ENCODE measurements at places on chromosomes 4 and X.

- DNase-seq: no peak
Observed at GRCh38 chr4:123250843-123251242, 145.8 kb upstream of the SPRY1 start.

- DNase-seq: no peak
Observed at GRCh38 chrX:154541896-154542722, 4.5 kb downstream of the G6PD start.

GRCh38 chr4:40192114-40193015, 4.5 kb upstream of the RHOH start:
- DNase-seq: no peak

GRCh38 chr4:39054497-39054896, 7.5 kb upstream of the KLHL5 start:
- no peak for DNase-seq

DNA sequence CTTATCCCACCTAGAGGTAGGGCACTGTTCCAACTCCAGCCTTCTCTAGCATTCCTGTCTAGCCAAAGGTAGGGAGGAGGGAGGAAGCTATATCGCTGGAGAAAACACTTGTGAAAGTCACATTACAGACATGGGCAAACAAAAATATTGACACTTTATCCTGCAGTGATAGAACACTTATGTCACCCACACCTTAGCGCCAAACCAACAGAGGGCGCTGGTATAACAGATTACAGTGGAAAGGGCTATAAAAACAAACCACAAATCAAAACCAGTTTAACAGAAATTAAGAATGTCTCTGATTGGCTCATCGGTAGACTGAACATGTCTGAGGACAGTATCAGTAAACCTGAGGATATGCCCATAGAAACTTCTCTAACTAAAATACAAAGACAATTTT, 451.3 kb downstream of the TLL1 start:
- no peak for DNase-seq

GRCh38 chr4:4843635-4844291, 15.7 kb upstream of the MSX1 start:
- no peak for DNase-seq

- no peak for DNase-seq
Observed at GRCh38 chr4:40601641-40602040, 28.0 kb downstream of the RBM47 start.

DNA sequence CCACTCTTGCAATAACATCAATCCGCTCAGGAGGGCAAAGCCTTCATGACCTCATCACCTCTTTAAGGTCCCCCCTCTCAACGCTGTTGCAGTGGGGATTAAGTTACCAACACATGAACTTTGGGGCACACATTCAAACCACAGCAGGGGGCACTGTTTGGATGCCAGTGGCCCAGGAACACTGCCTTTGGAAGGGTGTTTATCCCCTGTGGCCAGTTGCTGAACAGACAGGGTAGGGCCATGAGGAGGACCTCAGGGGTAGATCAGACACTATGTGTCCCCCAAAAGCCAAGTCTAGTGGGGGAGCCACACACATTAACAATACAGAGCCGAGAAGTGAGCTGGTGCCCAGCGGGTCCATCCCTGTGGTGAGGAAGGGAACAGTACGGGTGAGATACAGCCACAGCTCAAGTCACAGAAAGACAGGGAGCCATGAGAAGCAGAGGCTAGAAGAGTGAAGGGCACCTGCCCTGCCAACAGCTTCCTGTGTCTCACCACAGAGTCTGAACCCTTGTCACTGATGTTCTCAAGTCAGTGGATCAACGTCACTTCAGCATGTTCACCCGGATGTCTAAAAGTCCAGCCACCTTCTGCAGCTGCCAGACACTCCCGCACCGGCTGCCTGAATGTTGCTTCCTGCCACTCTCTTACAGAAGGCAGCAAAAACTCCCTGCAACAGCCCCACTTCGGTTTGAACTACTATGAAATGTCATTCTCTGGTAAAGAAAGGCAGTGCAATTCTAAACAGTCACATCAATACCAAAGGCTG, 19.9 kb upstream of the MXD4 start:
- DNase-seq: peak; percentile 89

DNA sequence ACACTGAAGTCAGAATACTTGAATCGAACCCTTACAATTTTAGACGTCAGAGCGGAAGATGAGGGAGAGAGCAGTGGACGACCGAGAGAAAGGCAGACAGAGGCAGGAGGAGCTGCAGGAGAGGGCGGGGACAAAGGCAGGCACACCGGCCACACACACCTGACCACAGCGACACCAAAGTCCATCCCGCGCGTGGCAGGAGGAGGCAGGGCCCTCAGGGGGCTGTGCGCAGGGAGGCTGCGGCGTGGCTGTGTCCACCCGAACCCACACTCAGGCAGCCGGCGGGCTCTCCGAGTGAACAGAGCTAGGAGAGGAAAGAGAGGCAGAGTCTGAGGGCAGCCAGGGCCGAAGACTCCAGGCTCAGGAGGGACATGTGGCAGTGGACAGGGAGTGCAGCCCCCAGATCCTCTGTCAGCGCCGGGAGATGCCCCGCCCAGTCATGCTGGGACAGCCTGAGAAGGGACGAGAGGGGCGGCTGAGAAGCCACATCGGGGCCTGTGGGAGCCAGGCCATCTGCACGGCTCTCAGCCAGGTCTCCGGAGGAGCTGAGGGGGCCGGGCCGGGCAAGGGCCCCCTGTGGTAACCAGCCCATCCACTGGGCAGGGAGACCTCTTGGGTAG, 20.1 kb downstream of the GAK start:
- no peak for DNase-seq

DNA sequence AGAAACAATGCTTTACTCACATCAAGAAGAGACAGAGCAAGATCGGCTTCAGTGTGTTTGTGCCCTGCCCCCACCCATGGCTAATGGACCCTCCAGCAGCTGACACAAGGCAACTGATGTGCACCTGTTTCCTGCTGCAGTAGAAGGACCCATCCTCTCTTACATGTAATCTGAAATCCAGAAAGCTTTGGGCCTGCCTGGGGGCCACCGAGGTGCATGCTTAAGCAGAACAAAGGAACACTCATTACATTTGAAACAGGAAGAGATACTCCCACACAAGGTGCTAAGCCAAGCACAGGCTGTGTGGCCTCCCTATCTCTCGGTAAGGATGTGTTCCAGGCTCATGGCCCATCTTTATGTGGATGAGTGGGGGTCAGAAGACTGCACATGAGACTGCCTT, 338.0 kb downstream of the SPOCK3 start:
- DNase-seq: no peak

DNA sequence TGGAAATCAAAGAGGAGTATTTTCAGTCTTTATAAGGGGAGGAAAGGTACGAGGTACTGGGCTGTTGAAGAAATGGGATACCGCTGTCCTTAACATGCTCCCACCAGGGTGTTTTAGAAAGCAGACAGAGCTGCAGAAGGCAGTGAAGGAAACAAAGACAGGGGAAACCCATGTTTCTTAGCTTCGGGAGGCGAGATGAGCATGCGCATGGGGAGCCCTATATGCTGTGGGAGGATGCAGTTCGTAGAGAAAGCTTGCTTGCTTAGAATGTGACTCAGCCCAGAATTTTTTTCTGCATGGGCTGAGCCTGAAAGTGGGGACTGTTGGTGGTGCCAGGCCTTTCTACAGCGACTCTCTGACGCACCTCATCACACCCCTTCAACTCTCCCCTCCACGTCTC, 28.8 kb upstream of the SCOC start:
- no peak for DNase-seq

GRCh38 chrX:13092455-13092941, 48.1 kb upstream of the FAM9C start:
- DNase-seq: peak; percentile 89

GRCh38 chrX:50941638-50942037, 31.1 kb downstream of the BMP15 start:
- DNase-seq: no peak

DNA sequence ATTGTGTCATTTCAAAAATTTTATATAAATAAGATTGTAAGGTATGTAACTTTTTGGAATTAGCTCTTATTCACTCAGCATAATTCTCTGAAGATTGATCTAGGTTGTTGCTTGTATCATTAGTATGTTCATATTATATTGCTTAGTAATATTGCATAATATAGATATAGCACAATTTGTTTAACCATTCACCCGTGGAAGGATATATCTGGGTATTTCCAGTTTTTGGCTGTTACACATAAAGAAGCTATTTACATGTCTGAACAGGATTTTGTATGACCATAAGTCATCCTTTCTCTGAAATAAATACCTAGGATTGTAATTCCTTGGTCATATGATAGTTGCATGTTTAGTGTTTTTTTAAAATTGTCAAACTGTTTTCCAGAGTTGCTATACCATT, 82.5 kb downstream of the CPEB2 start:
- DNase-seq: no peak

GRCh38 chr4:130985371-130985770, 1889.4 kb downstream of the C4orf33 start:
- DNase-seq: no peak

GRCh38 chr4:138802499-138802898, 213.1 kb upstream of the NOCT start:
- no peak for DNase-seq

- no peak for DNase-seq
Observed at GRCh38 chr4:69057620-69058409, 38.5 kb upstream of the UGT2B7 start.

- no peak for DNase-seq
Observed at GRCh38 chr4:41043465-41043864, 170.9 kb downstream of the APBB2 start.

- DNase-seq: no peak
Observed at GRCh38 chrX:13579661-13580060, 10.3 kb downstream of the EGFL6 start.

GRCh38 chr4:111666826-111667360, 478.4 kb upstream of the FAM241A start:
- no peak for DNase-seq

DNA sequence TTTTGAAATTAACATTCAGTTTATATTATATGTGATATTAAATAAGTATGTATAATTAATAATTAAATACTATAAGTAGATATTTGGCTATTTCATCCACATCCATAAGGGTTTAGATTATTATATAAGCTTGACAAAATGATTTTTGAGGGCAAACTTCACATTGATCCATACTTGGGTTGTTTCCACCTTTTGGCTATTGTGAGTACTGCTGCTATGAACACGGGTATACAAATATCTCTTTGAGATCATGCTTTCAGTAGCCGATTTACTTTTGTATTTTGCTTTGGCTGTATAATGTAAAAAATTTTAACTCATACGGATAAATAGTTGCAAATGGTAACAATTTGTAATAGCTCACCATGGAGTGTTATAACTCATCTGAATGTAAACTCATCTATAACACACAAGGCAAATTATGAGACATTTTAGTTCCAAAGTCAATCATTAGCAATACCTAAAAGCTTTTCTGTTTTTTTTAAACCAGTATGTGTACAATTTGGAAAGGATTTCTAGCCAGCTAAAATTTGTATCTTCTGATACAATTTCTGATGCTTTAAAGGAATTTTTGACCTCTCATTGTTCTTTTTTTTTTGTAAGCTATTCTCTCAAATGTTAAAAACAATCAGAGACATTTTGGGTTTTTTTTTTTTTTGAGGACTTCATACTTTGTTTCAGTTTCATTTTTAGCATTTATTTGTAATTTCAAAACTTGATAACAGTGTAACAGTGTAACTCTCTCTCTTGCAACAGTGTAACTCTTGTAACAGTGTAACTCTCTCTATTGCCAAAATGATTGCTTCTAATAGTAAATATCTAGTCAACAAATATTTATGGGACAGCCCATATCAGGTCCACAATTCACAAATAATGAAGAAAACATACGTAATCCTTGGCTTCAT, 51.8 kb upstream of the ARX start:
- DNase-seq: no peak

GRCh38 chr4:88285235-88285653, 883 bp upstream of the PPM1K start:
- DNase-seq: no peak

- DNase-seq: no peak
Observed at GRCh38 chr4:150126864-150127203, 48.6 kb downstream of the DCLK2 start.
